ENCODE measurements at places on chromosomes 5 and 9.

DNA sequence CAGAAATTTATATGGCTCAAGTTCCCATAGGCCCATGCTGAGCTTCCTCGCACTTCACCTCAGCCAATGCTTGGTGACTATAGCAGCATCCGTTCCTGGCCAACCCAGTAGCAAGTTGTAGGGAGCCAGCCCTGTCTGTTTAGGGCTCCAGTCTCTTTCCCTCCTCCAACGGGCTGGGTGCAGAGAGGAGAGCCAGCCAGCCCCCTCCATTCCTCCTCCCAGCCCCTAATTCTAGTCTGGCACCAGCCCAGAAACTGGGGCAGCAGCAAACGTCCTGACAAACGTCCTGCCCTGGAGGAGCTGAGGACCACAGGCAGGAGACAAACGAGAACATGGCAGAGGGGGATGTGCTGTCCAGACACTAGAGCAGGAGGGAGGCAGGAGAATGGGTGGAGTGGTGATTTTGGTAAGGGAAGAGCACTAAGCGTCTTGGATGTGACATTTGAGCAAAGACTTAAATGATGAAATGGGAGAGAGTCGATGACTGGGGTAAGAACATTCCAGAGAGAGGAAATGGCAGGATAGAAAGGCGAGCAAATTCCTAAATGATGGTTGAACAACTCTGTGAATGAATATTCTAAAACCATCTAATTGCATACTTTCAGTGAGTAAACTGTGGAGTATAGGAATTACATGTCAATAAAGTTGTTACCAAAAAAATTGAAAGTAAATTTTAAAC lies 222.5 kb upstream of the DAPK1 start:
- DNase-seq = peak; percentile 58

DNA sequence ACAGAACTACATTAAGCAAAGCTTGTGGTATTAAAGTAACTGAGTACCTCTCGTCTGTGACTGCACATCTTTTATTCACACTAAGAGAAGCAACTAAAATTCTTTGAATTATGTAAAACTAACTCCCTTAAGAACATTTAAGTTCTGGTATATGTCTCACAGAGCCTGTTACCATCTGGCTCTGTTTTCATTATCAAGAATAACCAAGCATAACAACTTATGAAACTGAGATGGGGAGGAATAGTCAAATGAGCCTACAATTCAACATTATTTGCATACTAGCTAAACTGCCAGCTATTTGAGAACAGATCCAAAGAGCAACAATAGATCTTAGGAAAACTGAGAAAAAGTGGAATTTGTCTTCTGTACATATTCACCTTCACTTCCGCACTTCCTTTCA lies 25.3 kb upstream of the ISOC1 start:
- no peak for DNase-seq

GRCh38 chr9:87383344-87384150 lies 114.1 kb upstream of the DAPK1 start:
- DNase-seq = no peak

DNA sequence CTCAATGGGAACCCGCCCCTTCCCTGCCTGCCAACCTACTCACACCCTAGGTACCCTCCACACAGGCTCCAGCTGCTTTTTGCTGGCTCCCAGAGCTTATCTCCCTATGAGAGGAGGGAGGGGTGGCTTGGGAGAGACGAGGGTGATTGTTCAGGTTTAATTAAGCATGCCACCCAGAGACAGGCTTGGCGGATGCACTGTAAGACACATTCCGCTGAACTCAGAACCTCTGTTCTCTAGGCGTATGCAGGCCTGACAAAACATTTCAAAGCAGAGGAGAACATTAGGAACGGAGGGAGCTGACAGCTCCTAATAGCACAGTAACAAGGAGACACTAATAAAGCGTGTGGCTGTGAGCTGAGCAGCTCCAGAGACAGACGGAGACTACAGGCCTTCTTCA lies 80.1 kb downstream of the TRIM32 start:
- DNase-seq = no peak

DNA sequence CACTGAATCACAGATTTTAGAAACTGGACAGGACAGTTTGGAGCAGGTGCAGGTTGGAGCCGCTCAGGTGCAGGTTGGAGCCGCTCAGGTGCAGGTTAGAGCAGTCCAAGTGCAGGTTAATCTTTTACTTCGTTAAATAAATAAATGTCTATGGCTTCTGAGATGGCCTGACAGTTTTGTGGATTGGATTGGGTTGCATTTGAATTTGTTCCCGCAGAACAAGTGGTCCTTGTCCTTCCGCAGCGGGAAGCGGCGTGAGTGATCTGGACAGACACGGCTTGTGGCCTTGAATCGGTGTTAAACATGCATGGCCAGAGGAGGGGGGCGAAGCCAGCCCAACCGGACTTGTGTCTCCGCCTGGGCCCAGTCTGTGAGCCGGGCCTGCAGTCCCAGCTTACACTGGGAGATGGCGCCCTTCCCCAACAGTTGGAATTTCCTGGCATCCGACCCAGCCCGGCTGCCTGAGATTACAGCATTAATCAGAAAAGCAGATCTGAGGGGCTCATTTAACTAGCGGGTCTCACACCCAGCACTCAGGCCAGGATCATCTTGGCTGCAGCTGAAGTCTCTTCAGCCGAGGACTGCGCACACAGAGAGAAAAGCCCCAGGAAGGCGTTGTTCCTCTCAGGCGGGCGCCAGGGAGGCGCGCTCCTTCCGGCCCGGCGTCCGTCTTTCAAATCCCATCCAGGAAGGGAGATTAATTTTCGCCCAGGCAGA lies 1.5 kb upstream of the OLFM1 start:
- DNase-seq = peak; percentile 36

- no peak for DNase-seq
Measured at GRCh38 chr9:126428534-126429175, 102.0 kb downstream of the MVB12B start.

DNA sequence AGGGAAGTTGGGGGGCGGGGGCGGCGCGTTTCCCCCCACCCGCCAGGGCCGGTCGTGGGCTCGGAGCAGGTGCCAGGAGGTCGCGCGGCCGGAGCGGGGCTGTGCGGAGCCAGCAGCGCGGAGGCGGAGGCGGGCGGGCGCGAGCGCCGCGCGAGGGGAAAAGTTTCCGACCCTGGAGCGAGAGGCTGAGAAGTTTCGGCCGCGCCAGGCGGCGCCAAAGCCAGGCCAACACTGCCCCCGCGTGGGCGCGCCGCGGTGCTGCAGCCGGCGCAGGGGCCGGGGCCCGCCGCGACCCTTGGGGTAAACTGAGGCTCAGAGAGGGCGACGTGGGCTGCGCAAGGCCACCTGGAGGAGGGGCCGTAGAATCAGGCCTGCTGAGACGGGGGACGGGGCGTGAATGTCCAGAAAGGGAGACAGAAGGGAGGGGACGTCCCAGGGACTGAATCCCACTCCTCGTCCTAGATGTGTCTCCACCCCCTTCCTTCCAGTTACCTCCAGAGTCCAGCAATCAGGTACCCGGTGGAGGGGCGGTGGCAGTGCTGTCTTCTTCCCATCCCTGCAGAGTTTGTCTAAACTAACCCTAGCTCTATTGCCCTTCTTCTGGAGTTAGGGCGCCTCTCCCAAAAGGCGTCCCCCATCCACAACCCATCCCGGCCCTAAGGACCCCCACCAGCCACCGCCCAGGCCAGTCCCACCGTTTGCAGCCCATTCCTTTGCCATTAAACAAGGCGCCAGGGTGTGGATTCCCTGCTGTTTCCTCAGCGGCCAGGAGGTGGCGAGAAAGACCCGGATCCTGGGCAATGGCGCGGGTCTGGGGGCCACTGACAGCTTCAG lies 10.2 kb downstream of the C9orf50 start:
- DNase-seq = peak; percentile 72

GRCh38 chr5:32720300-32720699 lies 9.2 kb downstream of the NPR3 start:
- DNase-seq = no peak

GRCh38 chr9:78221425-78221824 lies 14.4 kb upstream of the CEP78 start:
- peak; percentile 41 for DNase-seq

DNA sequence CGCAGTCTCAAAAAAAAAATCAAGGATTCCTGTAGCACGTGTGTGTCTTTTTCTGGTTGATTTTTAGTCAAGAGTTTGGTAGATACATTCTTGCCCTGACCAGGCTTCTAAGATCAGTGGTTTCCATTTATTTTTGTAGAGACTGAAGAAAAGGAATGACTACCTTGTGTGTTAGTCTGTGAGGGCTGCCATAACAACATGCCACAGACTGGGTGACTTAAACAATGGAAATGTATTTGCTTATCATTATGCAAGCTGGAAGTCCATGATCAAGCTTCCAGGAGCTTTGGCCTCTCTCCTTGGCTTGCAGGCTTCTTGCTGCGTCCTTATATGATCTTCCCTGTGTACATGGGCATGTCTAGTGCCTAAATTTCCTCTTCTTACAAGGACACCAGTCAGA lies 127.0 kb downstream of the CCDC192 start:
- DNase-seq = peak; percentile 27

- no peak for DNase-seq
Measured at GRCh38 chr5:104947076-104947475, 1384.5 kb upstream of the NUDT12 start.

- DNase-seq = no peak
Measured at GRCh38 chr5:168214886-168215285, 76.6 kb upstream of the WWC1 start.

DNA sequence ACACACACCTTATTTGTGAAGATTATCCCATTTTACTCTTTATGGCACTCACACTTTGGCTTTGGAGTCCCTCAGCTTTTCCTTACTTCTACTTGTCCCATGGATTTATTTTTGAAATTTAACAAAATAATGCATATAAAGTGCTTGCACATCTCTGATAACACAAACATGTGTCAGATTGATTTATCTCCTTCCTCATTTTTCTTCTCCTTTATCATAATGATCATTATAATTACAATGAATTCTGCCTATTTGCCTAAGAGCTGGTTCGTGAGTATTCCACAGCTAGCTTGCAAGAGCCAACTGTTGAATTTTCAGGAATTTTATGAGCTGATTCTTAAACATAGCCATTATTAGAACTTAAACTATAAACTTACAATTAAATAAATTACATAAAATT lies 347.7 kb downstream of the CHSY3 start:
- DNase-seq = no peak

GRCh38 chr5:128083811-128084227 lies 253 bp downstream of the SLC12A2 start:
- no peak for DNase-seq

GRCh38 chr5:159768243-159768642 lies 148.0 kb upstream of the ADRA1B start:
- peak; percentile 55 for DNase-seq

GRCh38 chr9:89236955-89237573 lies 58.4 kb upstream of the SHC3 start:
- DNase-seq = no peak

DNA sequence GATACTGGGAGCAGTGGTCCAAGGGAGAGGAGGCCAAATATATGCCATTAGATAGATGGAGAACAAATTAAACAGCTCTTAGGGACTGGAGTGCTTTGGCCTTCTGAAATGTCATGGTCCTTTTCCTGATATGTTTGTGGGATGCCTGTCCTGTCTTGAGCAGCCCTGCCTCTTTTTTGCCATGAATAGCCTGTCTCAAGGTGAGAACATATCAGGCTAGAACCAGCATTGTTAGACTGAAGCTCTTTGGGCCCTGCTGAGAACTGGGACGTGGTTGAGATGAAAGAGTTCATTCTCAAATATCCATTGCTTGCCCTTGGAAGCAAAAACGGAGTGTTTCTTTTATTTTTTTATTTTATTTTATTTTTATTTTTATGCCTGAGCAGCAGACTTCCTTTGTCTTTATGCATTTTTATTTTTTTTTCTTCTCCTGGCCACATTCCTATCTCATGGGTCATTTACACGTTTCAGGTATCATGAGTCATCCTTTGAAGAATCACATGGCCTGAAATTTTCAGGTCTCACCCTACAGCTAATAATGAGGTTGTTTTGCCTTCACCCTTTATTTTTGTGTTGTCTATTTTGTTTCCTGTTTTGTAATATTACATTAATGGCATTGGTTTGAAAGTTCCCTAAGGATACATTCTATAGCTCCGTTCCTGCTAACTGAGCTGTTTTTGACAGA lies 371.4 kb downstream of the PSAT1 start:
- DNase-seq = no peak

GRCh38 chr5:94524841-94525697 lies 93.3 kb downstream of the KIAA0825 start:
- DNase-seq = peak; percentile 37

- no peak for DNase-seq
Measured at GRCh38 chr5:134114886-134115805, 665 bp downstream of the TCF7 start.

GRCh38 chr5:109703166-109703565 lies 13.4 kb downstream of the MAN2A1 start:
- DNase-seq = no peak

DNA sequence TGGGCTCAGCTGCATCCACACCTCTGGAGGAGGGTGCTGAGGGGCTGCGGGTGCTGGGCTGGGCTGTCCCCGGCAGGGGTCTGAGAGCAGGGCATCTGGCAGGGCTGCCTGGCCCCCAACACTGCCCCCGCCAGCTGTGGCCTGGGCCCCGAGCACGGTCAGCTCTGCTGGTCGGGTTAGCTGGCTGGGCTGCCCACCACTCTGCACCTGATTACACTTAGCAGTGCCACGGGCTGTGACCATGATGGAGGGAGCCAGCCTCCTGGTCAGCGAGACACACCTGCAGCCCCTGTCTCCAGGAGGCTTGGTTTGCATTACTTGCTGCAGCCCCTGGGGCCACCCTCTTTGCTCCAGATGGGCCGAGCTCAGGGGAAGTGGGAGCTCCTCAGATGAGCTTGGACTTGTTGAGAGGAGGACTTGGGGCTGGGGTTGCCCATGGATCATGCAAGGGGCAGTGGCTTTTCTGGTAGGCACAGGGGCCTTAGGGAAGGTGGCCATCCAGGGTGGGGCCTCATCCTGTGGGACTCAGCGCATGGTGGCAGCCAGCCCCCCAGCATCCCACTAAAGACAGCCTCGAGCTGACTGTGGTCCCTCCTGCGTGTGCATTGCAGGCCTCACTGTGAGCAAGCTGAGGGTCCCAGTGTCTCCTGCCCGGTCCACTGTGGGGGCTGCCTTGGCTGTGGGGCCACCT lies 132.0 kb upstream of the FAM120A start:
- no peak for DNase-seq

DNA sequence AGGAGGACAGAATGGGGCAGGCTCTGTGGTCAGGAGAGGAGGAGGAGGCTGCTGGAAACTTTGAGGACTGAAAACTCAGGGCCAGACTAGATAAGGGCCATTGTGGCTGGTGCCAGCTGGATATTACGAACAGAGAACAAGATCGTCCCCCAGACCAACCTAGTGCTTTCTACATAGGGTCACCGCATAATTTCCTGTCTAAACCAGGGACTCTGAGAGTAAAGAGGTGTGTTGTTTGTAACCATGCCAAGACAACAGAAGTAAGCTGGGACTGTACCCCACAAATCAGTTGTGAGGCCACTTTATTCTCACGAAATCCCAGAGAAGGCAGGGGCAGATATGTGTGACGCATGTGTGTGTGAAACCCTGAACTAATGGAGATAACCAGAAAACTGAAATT lies 20.3 kb upstream of the GFPT2 start:
- DNase-seq = no peak

GRCh38 chr5:17438027-17438426 lies 60.0 kb upstream of the TAF11L2 start:
- no peak for DNase-seq

GRCh38 chr5:130280528-130281217 lies 376.4 kb downstream of the CHSY3 start:
- DNase-seq = peak; percentile 6

All from fibroblast of upper back skin (primary cell).